Stimulated activated CD8-positive, alpha-beta memory T cell treated with anti-CD3 and anti-CD28 coated beads, Interleukin-7, amount 100 ng/mL, for 1 hour (primary cell): ENCODE measurements at places on chromosomes 1 and 21.
A peak's percentile ranks its signal among the peaks of the same experiment; 100 is the strongest.

- no peak for DNase-seq
Measured at GRCh38 chr1:108011295-108011694, 46.3 kb upstream of the VAV3 start.

GRCh38 chr1:212979340-212980122, 29.2 kb downstream of the VASH2 start:
- no peak for DNase-seq

DNA sequence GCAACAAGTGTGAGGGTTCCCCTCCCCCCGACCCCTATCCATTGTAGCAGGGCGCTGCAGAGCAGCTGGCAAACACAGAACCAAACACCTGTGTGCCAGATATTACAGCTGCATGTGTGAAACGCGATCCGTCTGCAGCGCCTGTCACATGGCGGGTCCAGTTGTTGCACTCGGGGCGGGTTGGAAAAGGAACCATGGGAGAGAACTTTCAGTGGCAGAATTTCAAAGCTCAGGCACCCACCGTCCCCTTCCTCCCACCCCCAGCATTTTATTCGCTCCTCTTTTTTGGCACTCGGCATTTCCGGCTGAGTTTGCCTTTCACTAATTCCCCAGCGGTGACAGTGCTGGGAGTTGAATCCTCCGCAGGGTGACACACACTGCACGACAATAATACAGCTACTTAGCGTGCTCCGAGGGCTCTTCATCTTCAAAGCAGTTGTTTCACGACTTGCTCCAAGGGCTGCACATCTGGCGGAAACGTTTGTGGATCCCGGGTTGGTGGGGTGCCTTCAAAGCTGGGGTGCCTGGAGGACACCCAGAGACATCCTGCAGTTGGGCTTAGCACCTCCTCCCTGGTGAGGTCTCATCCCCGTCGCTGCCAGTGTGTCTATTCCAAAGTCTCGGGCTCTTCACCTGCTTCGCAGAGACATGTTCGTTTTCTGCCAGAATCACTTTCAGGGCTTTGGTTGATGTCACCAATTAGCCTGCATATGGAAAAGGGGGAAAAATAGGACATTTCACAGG, 180.7 kb downstream of the ZBTB18 start:
- DNase-seq: no peak

DNA sequence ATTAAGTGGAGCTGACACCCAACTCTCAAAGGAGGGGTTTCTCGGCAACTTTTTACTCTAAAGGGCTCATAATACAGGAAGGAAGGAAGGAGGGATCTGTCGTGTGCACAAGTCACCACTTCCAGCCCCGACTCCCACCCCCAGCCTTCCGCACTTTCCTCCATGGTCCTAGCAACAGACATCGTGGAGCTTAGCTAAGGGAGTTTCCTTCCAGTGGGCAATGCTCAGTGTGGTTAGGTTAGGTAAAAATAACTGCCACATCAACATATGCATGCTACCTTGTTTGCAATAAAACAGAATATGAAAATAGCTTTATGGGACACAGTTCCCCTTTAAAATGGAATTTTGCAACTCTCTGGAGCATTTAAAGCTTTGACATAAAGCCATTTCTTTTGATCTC, 35.2 kb downstream of the KANK4 start:
- no peak for DNase-seq

DNA sequence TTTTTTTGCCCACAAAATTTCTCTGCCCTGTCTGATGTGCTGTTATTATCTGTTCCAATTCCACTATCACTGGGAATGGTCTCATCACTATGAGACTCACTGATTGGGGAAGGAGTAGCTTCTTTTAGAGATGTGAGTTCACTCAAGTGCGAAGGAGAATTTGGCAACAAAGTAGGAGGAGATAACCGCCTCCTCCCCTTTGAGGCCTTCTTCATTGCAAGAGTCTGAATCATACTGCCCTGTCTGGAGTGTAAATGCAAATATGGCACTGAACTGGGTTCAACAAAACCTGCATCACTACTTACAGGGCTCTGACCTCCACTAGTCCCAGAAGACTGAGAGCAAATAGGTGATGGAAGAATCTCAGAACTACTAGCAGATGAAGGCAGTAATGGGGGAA, 83.4 kb downstream of the ASH1L start:
- no peak for DNase-seq

- no peak for DNase-seq
Measured at GRCh38 chr1:51415963-51416362, 85.6 kb upstream of the TTC39A start.

- DNase-seq: no peak
Measured at GRCh38 chr1:109395602-109396512, 1.9 kb downstream of the SORT1 start.

GRCh38 chr1:39576016-39576657, 453 bp downstream of the PABPC4 start:
- DNase-seq: no peak

GRCh38 chr1:48789903-48790302, 13.2 kb upstream of the BEND5 start:
- DNase-seq: no peak

- no peak for DNase-seq
Measured at GRCh38 chr21:45164124-45164511, 89.7 kb downstream of the ADARB1 start.

- no peak for DNase-seq
Measured at GRCh38 chr1:79105500-79105899, 99.0 kb upstream of the ADGRL4 start.

DNA sequence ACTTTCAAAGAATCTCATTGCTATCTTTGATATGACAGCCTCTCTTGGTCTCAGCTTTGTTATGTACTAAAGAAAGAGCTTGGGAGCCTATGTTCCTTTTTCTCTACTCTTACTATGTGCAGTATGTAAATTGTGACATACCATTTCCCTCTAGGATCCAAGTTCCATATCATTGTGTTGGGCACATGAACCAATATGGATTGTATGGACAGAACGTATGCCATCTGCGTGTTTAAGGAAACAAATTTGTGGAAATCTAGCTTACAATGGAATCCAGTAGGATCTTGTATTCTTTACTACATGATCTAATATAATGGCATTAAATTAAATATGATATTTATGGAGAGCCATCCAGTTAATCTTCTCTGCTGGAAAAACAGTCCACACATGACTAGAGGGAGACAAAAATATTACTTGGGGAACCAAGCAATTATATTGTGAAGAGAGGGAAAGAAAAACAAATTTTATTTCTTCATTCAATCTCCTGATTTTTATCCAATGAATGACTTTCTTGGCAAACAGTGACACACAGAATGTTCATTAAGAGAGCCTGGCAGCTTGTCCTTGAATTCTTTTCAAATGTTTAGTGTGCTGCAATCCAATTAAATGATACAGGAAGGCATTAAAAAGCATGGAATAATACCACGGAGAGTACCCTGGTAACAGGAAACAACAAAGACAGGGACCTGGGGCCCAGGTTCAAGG, 106.5 kb upstream of the DAB1 start:
- no peak for DNase-seq

- DNase-seq: no peak
Measured at GRCh38 chr1:235597867-235598553, 51.6 kb downstream of the GNG4 start.

DNA sequence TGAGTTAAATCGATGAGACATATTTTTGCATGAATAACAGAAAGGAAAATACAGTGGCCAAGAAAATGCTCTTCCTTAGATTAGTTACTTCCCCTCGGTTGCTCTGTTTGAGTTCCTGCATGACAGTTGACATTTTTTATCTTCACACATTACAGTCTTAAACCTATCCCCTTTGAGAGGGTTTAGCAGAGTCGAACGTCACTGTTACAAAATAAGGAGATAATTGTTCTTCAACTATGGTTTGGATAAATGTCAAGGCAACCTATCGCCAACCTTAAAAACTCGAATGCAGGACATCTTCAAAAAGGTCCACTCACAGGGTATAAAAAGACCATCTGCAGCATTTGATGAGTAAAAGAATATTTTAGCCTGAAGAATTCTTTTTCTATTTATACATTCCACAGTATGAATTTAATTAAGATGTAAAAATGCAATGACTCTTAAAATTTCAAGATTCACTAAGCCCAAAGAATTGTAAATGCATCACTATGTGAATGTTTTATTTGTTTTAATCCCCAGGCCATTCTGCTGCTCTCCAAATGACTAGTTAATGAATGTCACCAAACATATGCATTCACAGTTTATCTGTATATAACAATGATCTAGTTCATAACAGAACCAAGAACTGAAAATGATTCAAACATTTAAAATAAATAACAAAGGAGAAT, 68.9 kb upstream of the COL11A1 start:
- DNase-seq: no peak

GRCh38 chr1:184802354-184803179, 47.9 kb upstream of the EDEM3 start:
- no peak for DNase-seq

- no peak for DNase-seq
Measured at GRCh38 chr1:61183471-61184039, 101.2 kb downstream of the NFIA start.

DNA sequence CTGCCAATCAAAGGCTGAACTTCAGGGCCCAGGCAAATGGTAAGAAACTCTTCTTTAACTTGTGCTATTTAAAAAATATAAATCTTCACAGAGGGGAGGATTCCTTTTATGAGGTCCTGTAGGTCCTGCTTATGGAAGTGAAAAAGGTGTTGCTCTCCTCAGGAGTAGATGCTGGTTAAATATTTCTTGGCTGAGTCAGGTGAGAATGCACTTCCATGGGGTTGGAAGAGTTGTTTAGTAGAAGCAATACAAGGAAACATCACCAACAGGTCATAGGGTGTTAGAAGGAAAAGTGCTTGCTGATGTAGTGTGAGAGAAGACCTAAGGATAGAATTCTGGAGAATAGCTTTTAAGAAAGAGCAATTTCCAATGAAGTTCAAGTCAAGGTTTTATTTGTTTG, 42.2 kb upstream of the ATP1A1 start:
- DNase-seq: no peak

DNA sequence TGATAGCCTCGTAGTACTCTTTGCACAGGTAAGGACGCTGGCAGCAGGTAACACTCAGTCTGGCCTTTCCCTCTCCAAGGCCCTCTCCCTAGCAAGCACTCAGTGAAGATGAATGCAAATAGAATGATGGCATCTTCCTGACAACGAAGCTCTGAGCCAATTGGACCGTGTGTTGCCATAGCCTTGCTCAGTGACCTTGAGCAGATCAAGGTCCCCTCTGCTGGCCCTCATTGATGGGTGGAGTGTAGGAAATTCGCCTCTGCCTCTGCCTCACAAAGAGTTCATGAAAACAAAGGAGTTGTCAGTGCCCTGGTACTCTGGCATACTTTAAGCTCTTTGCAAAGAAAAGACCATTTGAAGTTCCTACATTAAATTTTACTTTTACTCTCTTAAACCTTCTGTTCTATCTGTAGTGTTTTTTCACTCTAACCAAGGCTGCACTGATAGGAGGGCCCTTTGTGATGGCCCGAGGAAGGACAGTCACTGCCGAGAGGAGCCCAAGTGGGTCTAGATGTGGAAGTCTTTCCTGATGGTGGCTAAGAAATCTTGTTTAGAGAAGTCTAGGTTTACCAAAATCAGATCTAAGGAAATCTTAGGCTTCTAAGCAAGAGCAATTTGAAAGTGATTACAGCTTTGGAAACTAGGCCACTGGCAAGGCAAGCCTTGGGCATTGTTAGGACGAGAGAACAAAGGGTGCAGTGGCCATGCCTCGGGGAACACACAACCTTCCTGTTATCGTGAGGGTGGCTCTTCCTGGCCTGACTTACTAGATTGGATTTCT, 38.2 kb downstream of the SMYD2 start:
- DNase-seq: no peak

DNA sequence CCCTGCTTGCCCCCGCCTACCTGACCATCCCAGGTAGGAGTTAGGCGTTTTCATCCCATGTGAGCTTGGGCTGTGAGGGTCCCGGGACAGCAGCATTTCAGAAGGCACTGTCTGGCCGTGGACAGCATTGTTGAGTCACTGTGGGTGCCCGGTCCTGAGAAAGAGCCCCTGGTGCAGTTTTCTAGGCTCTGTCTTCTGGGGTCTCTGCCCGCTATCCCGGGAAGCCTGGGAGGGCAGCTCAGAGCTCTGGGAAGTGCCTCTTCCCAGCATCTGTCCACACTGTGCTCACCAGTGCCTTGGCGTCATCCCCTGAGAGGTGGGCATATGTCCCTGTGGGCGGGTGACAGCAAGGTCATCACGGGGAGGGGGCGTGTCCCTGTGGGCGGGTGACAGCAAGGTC, 11.4 kb upstream of the ZNF669 start:
- no peak for DNase-seq

- DNase-seq: no peak
Measured at GRCh38 chr1:205294175-205294917, 27.2 kb downstream of the NUAK2 start.

GRCh38 chr1:154756793-154757548, 113.1 kb downstream of the KCNN3 start:
- DNase-seq: no peak

DNA sequence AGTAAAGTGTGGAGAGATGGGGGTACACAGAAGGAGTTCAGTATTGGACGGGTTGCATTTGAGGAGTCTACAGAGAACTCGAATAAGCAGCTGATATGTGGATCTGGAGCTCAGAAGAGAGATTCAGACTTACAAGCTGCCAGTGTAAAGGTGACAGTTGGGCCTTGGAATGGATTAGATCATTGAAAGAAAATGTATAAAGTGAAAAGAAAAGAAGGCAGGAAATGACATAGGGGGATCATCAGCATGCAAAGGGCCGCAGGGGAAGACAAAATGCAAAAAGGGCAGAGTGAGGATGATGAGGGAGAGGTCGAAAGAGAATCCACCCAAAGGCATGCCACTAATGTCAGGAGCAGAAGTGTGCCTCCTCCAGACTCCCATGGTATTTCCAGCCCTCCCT, 273.3 kb downstream of the TNR start:
- DNase-seq: no peak

- no peak for DNase-seq
Measured at GRCh38 chr1:240170266-240170665, 78.6 kb downstream of the FMN2 start.

GRCh38 chr1:236156512-236157208, 14.3 kb downstream of the GPR137B start:
- DNase-seq: no peak

DNA sequence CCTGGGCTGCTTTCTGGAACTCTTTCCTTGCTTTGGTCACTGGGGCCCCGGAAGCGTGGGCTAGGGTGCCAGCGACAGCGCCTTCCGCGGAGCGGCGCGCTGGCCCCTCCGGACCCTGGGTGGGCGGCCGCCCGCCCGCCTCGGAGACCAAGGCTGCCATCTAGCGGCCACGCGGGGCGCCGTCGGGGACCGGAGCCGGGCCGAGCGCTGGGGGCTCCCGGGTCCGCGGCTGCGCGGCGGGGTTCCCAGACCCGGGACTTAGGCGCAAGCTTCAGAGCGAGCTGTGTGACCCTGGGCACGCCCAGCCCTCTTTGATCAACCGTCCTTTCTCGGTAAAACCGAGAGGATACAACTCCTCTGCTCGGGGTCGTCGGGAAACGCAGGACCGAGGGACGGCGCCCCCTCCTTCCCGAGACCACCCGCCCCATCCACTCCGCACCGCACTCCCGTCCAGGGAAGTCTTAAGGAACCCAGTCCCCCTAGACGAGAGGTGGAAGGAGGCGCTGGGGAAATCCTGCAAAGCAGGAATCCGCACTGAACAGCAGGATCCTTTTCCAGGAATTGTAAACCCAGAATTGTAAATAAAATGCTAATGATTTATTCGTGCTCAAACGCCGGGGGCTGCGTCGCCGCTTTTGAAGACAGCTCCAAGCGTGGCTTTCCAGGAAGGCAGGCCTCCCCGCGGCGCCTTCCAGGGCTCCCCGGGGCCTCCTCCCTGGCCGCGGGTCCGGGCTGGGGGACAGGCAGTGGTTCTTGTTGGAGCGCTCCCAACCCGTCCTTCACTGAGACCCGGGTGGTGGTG, 41.2 kb downstream of the RRAGC start:
- peak; percentile 8 for DNase-seq
